ENCODE measurements at places on chromosomes 6 and 20. TPM values are rescaled to one million over a fixed set of nuclear protein-coding genes. Genes with fewer than 3 reads are reported as not detected.

- DNase-seq = no peak
Observed at GRCh38 chr20:312067-312466, 13.3 kb upstream of the SOX12 start.

- DNase-seq = no peak
Observed at GRCh38 chr6:111757342-111757741, 115.9 kb downstream of the FYN start.

DNA sequence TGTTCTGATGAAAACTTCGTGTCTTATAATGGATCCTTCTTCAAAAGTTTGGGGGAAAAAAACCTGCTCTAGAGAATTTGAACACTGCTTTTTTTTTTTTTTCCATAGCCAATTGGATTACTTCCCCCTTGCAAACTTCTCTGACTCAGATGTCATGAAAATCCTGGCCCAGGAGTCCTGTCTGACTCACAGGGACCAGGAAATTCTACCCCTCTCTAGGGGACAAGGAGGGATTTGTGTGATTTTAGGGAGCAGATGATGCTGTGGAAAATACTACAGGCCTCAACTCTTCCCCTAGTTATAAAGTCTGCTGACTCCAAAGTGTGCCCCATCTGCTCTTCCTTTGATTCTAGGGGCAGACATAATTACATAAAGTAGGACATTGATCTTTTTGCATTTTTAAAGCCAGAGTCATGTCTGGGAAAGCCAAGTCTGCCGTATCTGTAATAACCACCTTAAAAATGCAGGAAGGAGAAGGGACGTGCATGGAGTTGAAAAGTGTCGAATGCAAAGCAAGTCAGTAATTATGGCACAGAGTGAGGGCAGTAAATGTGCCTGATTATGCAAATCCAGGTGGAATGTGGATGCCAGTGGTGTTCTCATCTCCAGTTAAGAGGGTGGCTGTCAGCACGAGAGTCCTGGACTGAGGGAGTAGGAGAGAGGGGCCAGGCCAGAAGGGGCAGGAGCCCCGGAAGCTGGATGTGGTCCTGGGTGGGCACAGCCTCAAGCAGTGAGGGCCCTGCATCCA lies 144.3 kb upstream of the SULF2 start:
- DNase-seq = no peak

DNA sequence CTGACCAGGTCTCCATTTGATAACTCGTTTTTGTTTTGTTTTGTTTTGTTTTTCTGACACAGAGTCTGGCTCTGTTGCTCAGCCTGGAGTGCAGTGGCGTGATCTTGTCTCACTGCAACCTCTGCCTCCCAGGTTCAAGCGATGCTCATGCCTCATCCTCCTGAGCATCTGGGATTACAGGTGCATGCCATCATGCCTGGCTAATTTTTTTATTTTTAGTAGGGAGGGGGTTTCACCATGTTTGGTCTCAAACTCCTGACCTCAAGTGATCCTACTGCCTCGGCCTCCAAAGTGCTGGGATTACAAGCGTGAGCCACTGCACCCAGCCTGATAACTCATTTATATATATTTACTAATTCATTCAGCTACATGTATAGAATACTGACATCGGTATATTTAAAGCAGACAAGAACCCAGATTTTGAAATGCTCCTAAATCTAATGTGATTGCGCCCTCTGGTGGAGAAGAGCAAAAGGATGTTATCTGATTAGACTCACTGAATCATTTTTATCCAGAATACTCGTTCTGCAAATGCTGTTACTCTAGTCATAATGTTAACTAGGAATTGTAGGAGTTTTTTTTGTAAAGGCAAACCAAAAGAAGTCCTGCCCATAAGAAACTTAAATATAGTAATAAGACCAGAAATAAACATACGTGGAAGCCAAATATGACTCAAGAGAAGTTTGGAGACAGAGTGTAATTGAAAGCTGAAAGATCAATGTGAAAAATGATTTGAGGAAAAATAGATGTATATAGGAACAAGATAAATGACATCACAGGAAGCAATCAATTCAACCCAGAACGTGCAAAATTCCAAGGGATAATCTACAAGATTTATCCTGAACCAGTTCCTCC lies 5.3 kb upstream of the COL12A1 start:
- no peak for DNase-seq

- DNase-seq = no peak
Observed at GRCh38 chr6:108666656-108667260, 106.0 kb downstream of the FOXO3 start.

- DNase-seq = no peak
Observed at GRCh38 chr6:148987982-148988381, 241.2 kb downstream of the UST start.

KPNA5 gene
- 24.5 TPM for total RNA-seq
